ENCODE measurements at places on chromosomes 4 and X.

GRCh38 chr4:90982813-90983212 is 855.6 kb downstream of the CCSER1 start:
- DNase-seq, result no peak

DNA sequence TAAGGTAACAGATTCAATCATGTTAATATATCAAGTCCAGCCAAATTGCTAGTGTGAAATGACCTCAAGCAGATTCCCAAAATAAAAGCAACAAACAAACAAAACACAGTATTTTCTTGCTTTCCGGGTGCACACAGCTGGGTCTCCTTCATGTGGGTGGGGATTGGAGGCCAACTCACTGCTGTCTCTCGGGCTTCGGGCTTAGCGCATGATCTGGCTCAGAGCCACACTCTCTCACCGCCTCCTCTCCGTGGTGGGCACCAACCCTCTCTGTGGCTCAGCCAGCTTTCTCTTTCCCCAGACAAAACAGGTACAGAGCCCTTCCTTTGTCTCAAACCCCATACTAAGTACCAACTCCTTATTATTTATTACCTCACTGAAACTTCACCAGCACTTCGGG is 2.9 kb upstream of the REELD1 start:
- no peak for DNase-seq

DNA sequence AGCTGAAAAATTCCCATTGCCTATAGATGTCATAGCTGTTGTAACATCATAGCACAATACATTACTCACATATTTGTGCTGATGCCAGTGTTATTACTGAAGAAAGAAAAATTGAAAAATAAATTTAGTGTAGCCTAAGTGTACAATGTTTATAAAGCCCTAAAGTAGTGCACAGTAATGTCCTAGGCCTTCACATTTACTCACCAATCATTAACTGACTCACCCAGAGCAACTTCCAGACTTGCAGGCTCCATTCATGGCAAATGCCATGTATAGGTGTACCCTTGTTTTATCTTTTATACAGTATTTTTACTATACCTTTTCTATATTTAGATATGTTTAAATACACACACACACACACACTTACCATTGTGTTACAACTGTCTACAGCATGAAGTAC is 265.4 kb upstream of the MAGEB18 start:
- DNase-seq, result no peak

- DNase-seq, result no peak
Measured at GRCh38 chr4:121737846-121738554, 27.0 kb downstream of the SMIM43 start.
